ENCODE measurements at places on chromosomes 1 and 21. TPM values are rescaled to one million over a fixed set of nuclear protein-coding genes. Genes with fewer than 3 reads are reported as not detected.
A peak's percentile ranks its signal among the peaks of the same experiment; 100 is the strongest.

GRCh38 chr1:213698092-213698702 is 289.6 kb upstream of the PROX1 start:
- no peak for DNase-seq
- no peaks in the 10 kb centered on the region for H3K36me3 ChIP-seq

DNA sequence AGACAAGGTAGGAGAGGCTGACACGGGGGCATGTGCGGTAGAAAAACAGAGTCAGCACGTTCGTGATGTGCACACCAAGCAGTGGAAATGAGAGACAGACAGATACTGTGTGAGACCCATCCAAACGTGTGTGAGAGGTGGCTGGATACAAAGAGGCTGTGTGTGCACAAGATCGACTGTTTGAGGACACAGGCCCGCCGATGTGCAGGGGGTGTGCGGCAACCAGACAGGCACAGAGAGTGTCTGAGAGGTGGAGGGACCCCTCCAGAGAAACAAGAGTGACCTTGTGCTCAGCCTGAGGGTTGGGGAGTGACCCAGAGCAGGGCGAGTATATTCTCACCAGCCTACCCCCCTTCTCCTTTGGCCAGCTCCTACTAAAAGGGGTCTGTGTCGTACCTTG is 97.8 kb upstream of the IPO9 start:
- no peak overlapping the region for H3K27ac ChIP-seq
- no peaks in the 10 kb centered on the region for H3K4me1 ChIP-seq
- DNase-seq = no peak
- no peaks in the 10 kb centered on the region for H3K27me3 ChIP-seq

DNA sequence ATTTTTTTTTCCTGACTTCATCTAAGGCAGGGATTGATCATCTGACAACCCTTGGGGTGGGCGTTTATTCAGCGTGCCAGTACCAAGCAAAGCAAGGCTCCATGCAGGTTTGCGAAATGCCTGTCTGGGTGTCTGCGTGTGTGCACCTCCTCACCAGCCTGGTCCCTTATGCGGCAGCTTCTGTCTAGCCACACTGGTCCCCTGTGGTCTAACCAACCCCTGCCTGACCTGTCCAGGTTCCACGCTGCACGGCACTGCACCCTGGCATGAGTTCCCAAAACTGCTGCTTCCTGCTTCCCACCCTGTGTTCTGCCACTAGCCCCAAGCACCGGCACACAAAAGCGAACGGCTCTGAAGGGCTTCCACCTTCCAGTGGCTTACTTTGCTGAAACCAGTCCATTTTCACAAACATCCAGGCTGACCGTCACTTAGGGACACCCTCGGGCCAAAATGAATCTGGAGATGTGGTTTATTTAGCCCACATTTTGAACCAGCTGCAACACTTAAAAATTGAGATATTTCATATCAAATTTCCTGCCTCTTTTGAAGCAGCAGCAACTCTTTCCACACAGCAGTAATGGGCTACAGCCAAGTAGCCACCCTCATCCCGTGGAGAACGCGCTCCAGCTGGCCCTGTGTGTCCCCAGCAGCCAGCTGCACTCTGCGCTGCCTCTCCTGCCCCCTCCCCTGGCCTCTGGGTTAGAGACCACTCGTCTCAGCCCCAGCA is 55.7 kb downstream of the HLCS start:
- H3K4me1 ChIP-seq = no peaks in the 10 kb centered on the region
- H3K27ac ChIP-seq = no peak overlapping the region
- DNase-seq = no peak

GRCh38 chr1:101453844-101454243 is 217.0 kb downstream of the S1PR1 start:
- no peak overlapping the region for H3K4me3 ChIP-seq
- no peaks in the 10 kb centered on the region for H3K36me3 ChIP-seq
- no peak for DNase-seq
- H3K27me3 ChIP-seq = no peaks in the 10 kb centered on the region
- H3K27ac ChIP-seq = no peak overlapping the region

GRCh38 chr1:39852876-39853275 is 30.4 kb downstream of the TRIT1 start:
- no peaks in the 10 kb centered on the region for H3K36me3 ChIP-seq
- H3K4me3 ChIP-seq = no peak overlapping the region
- H3K27me3 ChIP-seq = no peaks in the 10 kb centered on the region
- no peak for DNase-seq
- H3K27ac ChIP-seq = no peak overlapping the region

DNA sequence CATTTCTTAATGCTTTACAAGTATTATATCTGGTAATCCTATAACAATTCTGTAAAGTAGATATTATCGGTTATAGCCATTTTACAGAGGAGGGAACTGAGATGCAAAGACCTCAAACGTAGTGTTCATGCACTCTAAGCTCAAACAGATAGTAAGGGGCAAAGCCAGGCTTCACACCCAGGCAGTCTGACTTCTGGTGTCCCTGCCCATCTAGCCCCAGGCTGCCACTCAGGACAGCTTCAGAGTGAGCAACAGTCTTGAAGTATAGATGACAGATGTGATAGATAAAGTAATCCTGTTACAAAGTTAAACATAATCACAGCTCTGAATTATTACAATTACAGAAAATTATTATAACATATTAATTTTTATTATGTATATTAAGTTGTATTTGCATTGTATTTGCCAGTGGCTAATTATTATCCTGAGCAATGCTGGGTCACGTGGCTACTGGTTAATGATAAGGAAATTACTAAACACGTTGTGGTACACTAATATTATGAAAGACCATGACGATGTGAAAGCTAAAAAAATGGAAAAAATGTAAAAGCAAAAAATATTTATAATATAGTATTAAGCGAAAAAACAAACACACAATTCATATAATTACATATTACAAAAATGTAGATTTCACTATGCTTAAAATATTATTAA is 6.1 kb upstream of the TRAF3IP3 start:
- DNase-seq = no peak
- H3K4me3 ChIP-seq = no peak overlapping the region
- H3K27me3 ChIP-seq = no peaks in the 10 kb centered on the region
- H3K36me3 ChIP-seq = no peaks in the 10 kb centered on the region
- no peaks in the 10 kb centered on the region for H3K4me1 ChIP-seq

- DNase-seq = no peak
- no peaks in the 10 kb centered on the region for H3K27me3 ChIP-seq
- no peaks in the 10 kb centered on the region for H3K4me1 ChIP-seq
- H3K27ac ChIP-seq = no peak overlapping the region
- no peak overlapping the region for H3K4me3 ChIP-seq
Measured at GRCh38 chr1:118334506-118334905, 149.5 kb upstream of the SPAG17 start.

DNA sequence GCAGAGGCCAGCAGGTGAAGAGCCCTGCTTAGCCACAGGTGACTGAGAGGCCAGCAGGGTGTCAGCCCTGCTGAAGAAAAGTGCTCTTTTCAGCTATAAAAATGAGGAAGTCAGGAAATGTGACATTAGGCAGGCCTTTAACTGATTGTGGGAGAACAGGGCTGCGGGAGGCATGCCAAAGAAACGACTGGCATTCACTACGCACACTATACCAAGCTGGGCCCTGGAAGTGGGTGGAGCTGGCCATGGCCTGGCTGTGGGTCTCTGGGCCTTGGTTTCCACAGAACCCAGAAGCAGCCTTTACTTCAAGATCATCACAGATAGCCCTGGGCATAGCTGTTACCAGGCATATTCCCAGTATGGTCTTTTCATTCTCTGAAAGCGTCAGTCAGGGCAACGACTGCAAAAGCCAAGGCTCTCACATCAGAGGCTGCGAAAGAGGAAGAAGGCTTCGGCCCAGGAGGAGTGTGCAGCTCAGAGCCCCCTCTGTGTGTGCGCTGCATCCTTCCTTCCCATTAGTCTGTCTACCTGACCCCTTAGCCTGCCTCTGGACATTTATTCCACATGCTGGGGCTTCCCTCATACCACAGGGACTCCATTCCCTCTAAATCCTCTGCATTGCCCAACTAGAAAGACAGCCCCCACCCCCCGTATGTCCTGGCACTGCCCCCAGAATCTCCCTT is 14.3 kb downstream of the SLC2A1 start:
- peak overlapping the region; percentile 95 for H3K27ac ChIP-seq
- DNase-seq = peak; percentile 87
- H3K4me1 ChIP-seq = peaks cover 11% of the 10 kb centered on the region
- no peaks in the 10 kb centered on the region for H3K36me3 ChIP-seq
- H3K4me3 ChIP-seq = no peak overlapping the region

DNA sequence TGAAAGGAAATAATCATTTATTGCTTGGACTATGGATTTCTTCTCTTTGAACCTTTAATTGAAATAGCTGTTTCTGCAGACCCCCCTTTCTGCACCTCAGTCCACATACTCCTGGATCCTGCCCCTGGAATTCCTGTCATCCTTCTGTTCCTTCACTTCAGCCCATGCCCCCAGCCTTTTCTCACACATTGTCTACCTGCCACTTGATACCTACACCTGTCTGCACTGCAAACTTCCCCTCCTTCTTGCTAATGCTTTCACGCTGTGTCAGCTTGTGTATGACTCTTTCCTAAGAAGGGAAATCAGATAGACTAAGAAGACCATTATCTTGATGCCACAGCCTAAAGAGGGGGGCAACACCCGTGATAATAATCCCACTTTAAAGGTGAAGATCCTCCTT is 80.3 kb upstream of the EXO1 start:
- no peak for DNase-seq
- H3K4me3 ChIP-seq = no peak overlapping the region
- no peaks in the 10 kb centered on the region for H3K4me1 ChIP-seq
- no peak overlapping the region for H3K27ac ChIP-seq
- no peaks in the 10 kb centered on the region for H3K27me3 ChIP-seq

- no peak overlapping the region for H3K4me3 ChIP-seq
- no peak for DNase-seq
- H3K27ac ChIP-seq = no peak overlapping the region
- H3K27me3 ChIP-seq = no peaks in the 10 kb centered on the region
- peaks cover 2% of the 10 kb centered on the region for H3K4me1 ChIP-seq
Measured at GRCh38 chr1:25502957-25503356, 40.4 kb upstream of the LDLRAP1 start.

DNA sequence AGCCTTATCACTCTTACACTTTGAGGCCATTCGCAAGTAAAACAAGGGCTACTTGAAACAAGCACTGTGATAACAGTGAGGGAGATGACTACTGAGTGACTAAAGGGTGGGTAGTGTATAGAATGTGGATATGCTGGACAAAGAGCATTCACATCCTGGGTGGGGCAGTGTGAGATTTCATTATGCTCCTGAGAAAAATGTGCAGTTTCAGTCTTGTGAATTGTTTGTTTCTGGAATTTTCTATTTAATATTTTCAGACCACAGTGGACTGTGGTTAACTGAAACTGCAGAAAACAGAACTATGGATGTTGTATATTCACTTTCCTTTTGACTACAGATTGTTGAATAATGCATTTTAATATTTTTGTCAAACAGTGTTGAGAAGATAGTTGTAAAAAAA is 25.1 kb upstream of the B3GALT2 start:
- no peaks in the 10 kb centered on the region for H3K27me3 ChIP-seq
- no peak for DNase-seq
- peaks cover 3% of the 10 kb centered on the region for H3K36me3 ChIP-seq
- no peak overlapping the region for H3K27ac ChIP-seq
- no peaks in the 10 kb centered on the region for H3K4me1 ChIP-seq
- no peak overlapping the region for H3K4me3 ChIP-seq

DNA sequence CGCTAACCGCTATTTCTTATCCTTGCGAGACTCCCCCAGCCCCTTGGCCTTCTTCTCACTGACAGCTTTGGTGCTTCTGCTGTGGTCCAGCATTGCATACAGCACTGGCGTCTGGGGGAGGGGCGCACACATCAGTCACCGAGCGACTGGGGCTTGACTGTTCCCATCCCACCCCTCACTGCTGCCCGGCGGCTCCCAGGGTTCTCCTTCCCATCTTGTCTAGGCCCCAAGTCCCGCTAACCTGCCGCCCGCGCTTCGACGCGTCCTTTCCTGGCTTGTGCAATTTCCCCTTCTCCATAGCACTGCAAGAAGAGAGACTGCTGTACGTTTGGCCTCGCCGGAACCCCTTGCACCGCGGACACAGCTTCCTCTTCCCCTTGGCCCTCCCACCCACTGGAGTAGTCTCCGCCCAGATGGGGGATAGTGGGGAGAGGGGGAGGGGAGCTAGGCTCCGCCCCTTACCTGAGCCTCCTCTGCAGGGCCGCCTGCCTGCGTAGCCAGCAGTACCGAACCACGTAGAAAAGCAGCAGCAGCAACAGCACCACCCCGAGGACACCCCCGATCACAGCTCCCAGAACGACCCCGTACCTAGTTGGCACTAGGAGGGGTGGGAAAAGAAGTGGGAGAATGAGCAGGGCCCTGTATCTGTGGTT is 3.8 kb downstream of the MPZ start:
- H3K27me3 ChIP-seq = no peaks in the 10 kb centered on the region
- no peaks in the 10 kb centered on the region for H3K4me1 ChIP-seq

- H3K36me3 ChIP-seq = no peaks in the 10 kb centered on the region
- H3K27ac ChIP-seq = peak overlapping the region; percentile 42
- H3K4me1 ChIP-seq = no peaks in the 10 kb centered on the region
Measured at GRCh38 chr21:36149788-36150711, 6.6 kb upstream of the DOP1B start.

GRCh38 chr1:170518965-170519364 is 13.0 kb upstream of the GORAB start:
- peaks cover 1% of the 10 kb centered on the region for H3K4me1 ChIP-seq
- H3K4me3 ChIP-seq = no peak overlapping the region
- DNase-seq = no peak
- H3K27me3 ChIP-seq = no peaks in the 10 kb centered on the region

DNA sequence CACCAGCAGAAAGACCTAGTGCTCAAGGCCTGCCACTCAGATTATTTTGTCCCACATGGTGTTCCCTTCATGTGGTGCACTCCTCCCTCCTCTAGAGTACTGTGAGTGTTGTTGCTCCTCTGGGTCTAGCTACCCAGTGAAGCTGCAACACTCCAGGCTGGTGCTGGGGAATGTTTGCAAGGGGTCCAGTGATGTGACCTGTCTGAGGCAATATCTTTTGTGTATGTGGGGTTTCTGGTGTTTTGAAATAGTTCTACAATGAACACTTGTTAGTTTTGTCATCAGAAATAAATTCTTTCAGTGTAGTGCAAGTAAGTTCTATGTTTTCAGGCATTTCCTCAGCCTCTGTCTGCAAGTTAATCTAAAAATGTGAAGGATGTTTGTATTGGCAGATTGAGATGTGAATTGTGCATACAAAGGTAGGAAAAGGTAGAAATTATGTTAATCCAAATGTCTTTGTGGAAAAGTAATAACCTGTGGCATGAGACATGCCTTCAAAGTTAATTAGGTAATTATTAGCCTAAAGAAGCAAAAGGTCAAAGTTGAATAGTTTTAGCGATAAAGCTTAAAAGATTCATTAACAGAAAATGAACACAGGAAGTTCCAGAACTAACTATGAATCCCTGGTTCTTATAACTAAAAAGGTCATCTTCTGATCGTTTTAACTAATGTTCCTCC is 616.8 kb downstream of the LTN1 start:
- peak overlapping the region; percentile 16 for H3K27ac ChIP-seq
- no peaks in the 10 kb centered on the region for H3K36me3 ChIP-seq
- H3K4me3 ChIP-seq = no peak overlapping the region
- no peak for DNase-seq
- H3K4me1 ChIP-seq = no peaks in the 10 kb centered on the region

Gene C1orf167
- total RNA-seq = 1.3 TPM

Gene FCRL5
- total RNA-seq = 0.63 TPM

Gene NBPF10
- 6.1 TPM for total RNA-seq

Gene KCND3
- total RNA-seq = 25.3 TPM

Gene MAN1C1
- 32.2 TPM for total RNA-seq

Gene HOOK1
- 0.51 TPM for total RNA-seq

Gene MANEAL
- total RNA-seq = 1.9 TPM

Gene ETV3
- 29.1 TPM for total RNA-seq

Gene SPRR2E
- not detected for total RNA-seq

Gene PSMA5
- 49.9 TPM for total RNA-seq

Measured in aorta (tissue), 5 donors.